ENCODE measurements at places on chromosomes 6 and 20.

DNA sequence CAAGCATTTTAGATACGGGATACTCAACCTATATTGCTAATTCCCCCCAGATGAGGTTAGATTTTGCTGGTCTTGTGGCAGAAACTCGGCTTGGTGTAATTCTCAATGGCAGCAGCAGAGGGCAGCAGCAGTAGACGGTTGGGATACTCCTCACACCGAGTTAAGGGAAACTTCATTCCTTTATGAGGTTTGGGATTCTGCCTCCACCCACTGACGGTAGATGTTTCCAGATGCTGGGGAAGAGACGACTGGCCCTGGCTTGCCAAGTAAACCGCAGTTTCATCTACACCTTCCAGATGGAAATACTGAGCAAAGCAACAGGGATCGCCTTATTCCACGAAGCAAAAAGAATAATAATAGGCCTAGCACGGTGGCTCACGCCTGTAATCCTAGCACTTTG is 8.2 kb upstream of the TBC1D7 start:
- peak; percentile 65 for ATAC-seq

GRCh38 chr6:86276056-86276455 is 633.4 kb upstream of the SYNCRIP start:
- no peak for ATAC-seq

GRCh38 chr6:139135578-139136545 is 982 bp downstream of the HECA start:
- ATAC-seq: peak; percentile 38

GRCh38 chr20:420721-421574 is 12.8 kb downstream of the RBCK1 start:
- no peak for ATAC-seq

DNA sequence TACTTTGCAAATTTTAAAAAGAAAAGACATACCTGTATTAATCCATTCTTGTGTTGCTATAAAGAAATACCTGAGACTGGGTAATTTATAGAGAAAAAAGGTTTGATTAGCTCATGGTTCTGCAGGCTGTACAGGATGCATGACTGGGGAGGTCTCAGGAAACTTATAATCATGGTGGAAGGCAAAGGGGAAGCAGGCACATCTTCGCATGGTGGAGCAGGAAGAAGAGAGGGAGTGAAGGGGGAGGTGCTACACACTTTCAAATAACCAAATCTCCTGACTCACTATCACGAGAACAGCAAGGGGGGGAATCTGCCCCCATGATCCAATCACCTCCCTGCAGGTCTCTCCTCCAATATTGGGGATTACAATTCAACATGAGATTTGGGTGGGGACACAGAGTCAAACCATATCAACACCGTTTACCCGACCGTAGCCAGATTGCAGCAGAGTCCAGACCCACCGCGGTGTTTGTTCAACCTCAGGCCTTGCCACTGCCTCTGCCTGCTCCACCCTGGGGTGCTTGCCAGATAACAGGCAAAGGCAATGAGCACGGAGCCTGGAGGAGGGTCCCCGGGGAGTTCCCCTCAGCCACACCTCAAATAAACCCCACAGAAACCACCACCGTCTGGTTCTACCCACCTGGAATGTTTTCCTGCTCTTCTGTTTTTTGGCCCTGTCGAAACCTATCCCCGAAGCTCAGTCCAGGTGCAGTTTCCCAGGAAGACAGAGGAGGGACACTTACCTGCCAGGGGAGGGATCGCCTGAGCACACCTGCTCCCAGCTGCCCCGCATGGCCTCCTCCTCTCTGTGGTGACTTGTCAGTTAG is 142.2 kb upstream of the AFDN start:
- no peak for ATAC-seq

DNA sequence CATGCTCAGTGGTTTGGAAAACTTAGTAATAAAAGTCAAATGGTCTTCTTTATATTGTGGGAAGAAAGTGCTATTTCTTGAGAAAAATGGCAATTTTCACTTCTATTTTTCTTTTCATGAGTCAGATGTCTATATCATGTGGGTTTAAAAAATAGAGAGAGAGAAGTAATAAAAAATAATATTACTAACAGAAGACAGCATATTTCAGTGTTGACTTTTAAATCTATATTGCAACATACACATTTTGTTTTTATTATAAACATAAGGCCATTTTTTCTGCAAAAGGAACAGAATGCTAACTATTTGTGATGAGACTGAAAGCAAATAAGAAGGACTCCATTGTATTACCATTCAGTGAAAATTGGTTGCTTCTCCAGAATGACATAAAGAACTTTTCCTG is 135.1 kb upstream of the CNR1 start:
- no peak for ATAC-seq

DNA sequence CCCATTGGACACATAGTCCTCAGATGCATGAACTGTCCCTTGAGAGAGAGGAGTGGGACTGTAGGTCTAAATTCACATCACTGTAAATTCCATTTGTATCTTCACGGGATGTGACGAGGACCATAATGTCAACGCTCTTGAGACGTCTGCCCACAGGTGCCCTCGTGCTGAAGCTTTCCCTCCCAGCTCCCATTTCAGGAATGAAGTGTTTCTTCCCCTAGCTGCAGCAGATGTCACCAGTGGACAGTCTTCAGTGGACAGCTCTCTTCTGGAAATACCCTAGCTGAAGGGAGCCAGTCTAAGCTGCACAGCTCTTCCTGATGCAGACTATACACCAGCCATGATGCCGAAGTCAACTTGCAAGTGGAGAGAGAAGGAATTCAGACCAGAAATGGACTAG is 217.4 kb upstream of the ECI2 start:
- no peak for ATAC-seq

DNA sequence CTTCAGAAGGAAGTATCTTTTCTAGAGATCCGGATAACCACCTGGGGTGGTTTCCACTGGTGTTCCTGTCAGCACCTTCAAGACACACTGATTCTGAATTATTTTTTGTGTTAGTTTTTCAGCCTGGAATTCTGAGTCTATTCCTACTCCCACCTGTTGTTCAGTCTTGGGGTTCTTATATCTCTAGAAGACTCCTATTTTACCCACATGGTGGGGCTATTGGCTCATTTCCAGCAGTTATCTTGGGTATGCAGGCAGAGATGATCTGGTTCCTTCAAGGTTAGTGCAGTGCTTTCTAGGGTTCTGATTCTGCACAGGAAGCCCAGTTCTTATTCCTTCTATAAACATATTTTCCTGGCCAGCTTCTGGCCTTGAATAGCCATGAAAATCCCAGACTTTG is 175.6 kb upstream of the PDE7B start:
- no peak for ATAC-seq

GRCh38 chr6:35610830-35611229 is 77.9 kb downstream of the FKBP5 start:
- no peak for ATAC-seq

GRCh38 chr6:126293891-126294524 is 45.9 kb upstream of the CENPW start:
- no peak for ATAC-seq

- peak; percentile 87 for ATAC-seq
These were observed 10.5 kb upstream of the ZNF343 start for GRCh38 chr20:2519115-2519809.

GRCh38 chr6:11217360-11218101 is 14.9 kb downstream of the NEDD9 start:
- no peak for ATAC-seq

DNA sequence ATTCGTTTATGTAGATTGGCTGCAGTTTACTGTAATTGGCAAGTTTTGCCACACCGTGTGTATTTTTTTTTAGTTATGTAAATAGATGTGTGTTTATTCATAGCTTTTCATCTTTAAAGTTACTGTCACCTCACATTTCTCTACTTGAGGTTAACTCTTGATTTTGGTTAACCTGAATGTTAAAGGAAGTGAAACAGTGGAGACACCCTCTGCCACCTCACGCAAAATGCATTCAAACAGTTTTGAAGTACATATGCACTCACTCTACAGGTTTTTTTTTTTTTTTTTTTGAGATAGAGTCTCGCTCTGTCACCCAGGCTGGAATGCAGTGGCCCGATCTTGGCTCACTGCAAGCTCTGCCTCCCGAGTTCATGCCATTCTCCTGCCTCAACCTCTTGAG is 17.7 kb downstream of the OR2A4 start:
- ATAC-seq: peak; percentile 43

GRCh38 chr6:94894300-94894699 is 683.0 kb upstream of the MANEA start:
- ATAC-seq: no peak

DNA sequence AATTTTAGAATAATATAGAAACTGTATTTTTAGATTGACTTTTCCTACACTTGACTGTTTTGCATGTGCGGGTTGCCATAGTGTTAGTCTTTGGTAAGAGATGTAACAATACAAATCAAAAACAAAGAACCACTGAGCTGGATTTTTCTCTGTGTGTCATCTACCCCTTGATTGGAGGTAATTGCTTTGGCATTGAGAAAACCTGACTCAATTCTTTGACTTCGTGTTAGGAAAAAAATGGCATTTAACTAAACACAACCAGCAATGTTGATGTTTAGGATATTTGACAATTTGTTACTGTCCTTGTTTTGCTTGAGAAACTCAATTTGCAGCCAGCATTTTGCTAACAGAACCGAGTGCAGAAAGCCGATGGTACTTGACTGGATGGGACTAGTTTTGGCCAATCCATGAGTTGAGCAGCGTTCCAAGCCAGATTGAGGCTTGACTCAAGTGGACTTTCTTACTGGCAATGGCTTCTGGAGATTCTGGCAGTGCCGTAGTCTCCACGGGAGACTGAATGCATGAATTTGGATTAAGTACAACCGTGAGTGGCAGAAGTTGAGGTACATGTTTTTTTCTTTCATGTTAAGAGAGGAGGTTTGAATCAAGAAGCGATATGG is 17.1 kb downstream of the TPBG start:
- no peak for ATAC-seq
